ENCODE measurements at places on chromosomes 12 and 14. TPM values are rescaled to one million over a fixed set of nuclear protein-coding genes. Genes with fewer than 3 reads are reported as not detected.

CEP170B gene
- total RNA-seq: 9.4 TPM

DNAI7 gene
- not detected for total RNA-seq

ANO2 gene
- not detected for total RNA-seq

KCNH5 gene
- not detected for total RNA-seq

LRTM2 gene
- total RNA-seq: not detected

CAPZA3 gene
- not detected for total RNA-seq

Data from activated naive CD4-positive, alpha-beta T cell treated with anti-CD3 and anti-CD28 coated beads, Interleukin-2, amount 50 U/mL, for 72 hours (primary cell).